Stromal cell of bone marrow (primary cell): ENCODE measurements at places on chromosomes 13 and 19.

DNA sequence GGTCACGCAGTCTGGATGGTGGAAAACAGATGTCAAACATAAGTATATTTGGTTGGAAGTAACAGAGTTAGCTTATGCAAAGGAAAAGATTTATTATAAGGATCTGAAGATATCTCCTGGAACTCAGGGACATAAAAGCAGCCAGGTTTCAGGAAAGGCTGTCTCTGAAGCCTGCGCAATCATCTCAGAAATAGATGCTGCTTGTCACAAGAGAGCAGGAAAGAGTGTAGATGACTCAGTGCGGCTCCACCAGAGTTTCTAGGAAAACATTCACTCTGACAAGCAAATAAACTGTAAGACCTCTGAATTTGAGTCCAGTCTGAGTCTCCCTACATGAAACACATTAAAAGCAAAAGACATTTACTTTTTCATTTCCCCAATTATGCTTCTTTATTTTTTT lies 220.4 kb upstream of the HTR2A start:
- DNase-seq: peak; percentile 70

- DNase-seq: no peak
Measured at GRCh38 chr19:17915940-17916593, 16.7 kb upstream of the CCDC124 start.

- no peak for DNase-seq
Measured at GRCh38 chr13:111970494-111971141, 96.3 kb upstream of the SOX1 start.

GRCh38 chr13:83883061-83883523 lies 818 bp upstream of the SLITRK1 start:
- no peak for DNase-seq

GRCh38 chr13:36880961-36881360 lies 39.1 kb downstream of the SMAD9 start:
- no peak for DNase-seq

GRCh38 chr13:33213024-33213768 lies 72.4 kb downstream of the STARD13 start:
- DNase-seq: no peak

GRCh38 chr13:23506071-23506806 lies 64.0 kb upstream of the TNFRSF19 start:
- DNase-seq: no peak

DNA sequence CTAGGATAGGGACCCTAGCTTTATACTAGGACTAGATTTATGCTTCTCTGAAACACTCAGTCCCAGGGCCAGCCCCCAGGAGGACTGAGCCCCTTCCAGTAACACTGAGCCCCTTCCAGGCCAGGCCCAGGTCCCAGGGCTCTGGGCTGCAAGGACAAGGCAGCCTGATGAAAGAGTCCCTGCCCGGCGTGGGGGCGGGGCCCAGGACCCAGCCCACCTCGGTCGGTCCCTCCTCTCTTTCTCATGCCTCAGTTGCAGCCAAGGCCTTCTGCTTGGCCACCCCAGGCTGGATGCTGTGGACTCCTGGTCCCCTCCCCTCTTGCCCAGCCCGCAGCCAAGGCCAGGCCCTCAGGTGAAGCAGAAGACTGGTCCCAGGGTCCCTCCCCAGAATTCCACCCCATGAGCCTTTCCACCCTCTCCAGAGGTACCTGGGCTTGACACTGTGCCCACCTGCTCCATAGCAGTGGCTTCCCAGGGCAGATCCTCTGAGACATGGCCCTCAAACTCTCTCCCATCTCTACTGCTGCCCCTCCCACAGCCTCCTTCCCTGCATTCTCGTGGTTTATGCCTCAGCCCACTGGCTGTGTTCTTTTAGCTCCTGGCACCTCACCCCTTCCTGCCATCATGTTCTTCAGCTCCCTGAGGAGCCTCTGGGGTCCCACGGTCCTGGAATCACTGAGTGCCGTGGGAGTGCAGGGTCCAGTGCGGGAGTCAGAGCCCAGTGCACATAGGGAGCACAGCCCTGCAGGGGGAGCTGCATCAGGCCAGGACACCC lies 53.6 kb upstream of the C1QTNF9B start:
- no peak for DNase-seq

DNA sequence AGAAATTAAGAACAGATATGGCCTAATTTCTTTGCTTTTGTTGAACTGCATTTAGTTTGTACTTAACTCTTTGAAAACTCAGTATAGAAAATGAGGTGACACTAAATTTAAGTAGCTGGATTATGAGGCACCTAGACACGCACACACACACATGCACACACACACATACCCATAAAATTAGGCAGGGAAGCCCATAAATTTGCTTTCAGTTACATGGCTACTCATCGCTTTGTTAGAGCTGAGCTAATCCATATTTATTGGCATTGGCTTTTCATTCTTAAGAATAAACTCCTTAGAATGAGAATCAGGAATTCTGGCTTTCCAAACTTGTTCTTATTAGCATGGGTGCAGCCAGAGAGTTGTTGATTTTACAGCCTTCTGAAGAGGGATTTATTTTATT lies 61.7 kb upstream of the MBNL2 start:
- DNase-seq: no peak

DNA sequence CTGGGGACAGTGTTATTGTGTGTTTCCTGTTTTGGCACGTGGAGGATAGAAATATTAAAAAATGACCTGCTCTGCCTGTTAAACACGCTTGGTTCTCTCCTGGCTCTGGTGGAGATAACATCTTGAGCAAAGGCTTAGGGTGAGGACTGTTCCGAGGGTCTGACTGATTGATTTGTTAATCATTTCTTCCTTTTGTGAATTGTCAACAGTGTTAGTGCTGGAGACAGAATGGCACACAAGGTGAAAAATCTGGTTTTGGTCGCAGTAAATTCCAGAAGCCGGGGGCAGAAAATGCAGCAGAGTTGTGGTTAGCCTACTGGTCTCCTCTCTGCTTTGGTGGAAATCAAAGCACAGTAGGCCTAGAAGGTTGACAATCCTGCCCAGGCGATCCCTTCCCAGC lies 163.6 kb downstream of the FGF9 start:
- DNase-seq: no peak

DNA sequence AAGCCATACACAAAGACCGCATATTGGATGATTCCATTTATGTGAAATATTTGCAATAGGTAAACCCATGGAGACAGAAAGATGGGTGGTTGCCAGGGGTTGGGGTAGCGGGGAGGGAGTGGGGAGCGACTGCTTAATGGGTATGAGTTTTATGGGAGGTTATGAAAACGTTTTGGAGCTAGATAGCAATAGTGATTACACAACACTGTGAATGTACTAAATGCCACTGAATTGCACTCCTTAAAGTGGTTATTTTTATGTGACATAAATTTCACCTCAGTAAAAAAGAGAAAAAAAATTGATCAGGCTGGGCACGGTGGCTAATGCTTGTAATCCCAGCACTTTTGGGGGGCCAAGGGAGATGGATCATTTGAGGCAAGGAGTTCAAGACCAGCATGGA lies 36.6 kb downstream of the GRIK5 start:
- DNase-seq: no peak

DNA sequence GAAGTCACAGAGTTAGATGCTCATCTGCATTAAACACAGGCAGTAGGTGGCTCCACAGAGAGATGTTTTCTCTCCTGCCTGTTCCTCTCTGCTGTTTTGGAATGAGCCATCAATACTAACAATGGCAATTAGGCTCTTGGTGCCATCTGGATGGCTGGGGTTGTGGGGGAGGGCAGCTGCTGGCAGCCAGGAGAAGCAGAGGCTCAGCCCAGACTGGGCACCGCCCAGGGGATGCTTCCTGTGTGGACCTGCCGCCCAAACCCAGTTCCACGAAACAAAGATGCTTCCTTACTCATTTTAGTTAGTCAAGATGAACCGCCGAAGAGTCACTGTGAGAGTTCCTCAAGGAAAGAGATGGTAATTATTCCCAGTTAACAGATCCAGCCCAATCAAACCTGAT lies 50.8 kb upstream of the PCDH8 start:
- DNase-seq: no peak

DNA sequence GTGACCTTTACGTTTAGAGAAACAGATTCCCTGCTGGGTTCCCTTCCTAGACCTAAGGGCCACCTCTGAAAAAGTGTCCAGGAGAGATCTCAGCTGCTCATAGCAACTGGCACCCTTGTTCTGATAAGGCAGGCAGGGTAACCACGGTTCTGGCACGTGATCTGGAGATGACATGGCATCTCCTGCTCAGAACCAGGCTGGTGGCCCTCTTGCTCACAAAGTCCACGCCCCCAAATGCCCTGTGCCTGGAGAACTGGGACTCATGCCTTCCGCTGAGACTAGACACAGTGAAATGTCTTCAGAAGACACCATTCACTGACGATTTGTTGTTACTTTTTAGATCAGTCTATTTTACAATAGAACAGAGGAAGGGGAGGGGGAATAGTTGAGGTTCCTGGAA lies 174.1 kb downstream of the ZNF536 start:
- DNase-seq: no peak

- DNase-seq: peak; percentile 72
Measured at GRCh38 chr19:19618219-19619051, at the start of gene PBX4. TSS of gene PBX4 (minus strand) at chr19:19618687. CDS start at chr19:19618629, 58 bp downstream.

- no peak for DNase-seq
Measured at GRCh38 chr13:76873445-76873844, 12.8 kb downstream of the KCTD12 start.

DNA sequence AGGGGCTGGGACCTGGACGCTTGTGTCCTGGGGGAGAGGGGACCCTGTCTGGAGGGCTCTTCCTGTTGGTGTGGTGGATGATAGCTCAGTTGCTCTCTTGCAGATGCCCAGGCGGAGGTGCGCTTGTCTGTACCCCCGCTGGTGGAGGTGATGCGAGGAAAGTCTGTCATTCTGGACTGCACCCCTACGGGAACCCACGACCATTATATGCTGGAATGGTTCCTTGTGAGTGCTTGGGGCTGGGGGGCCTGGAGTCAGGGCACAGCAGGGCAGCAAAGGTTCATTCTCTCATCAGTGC lies 2.2 kb downstream of the BCAM start:
- DNase-seq: no peak

- DNase-seq: no peak
Measured at GRCh38 chr13:51844862-51845573, at the start of gene TMEM272. TSS of gene TMEM272 (minus strand) at chr13:51845177. CDS start at chr13:51838530, 6,647 bp downstream.

DNA sequence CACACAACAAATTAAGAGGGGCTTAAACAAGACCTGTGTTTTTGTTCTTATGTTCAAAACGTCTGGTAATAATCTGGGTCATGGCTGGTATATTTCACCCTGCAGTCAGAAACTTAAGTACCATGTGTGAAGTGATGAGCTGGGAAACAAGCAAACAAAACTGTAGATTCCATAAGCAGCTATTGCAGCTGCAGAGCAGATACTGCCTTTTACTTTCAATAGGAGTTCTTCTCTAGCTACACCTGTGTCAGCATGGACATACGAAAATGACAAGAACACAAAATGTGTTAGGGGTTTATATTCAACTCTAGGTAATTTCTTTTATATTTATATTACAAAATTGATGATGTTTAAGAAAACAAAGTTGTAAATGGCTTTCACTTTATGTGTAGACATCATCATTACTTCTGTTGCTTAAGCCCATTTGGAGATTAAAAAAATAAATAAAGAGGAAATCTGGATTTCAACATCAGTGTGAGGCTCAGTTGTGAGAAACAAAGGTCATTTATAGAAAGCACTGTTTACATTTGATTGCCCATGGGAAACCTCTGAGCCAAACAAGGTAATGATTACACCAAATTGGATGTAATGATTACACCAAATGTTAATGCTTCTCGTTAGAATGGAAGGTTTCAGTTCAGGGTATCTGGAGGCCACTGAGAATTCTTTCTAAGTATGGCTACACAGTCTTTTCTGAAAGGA lies 451.0 kb upstream of the SLC10A2 start:
- DNase-seq: no peak

DNA sequence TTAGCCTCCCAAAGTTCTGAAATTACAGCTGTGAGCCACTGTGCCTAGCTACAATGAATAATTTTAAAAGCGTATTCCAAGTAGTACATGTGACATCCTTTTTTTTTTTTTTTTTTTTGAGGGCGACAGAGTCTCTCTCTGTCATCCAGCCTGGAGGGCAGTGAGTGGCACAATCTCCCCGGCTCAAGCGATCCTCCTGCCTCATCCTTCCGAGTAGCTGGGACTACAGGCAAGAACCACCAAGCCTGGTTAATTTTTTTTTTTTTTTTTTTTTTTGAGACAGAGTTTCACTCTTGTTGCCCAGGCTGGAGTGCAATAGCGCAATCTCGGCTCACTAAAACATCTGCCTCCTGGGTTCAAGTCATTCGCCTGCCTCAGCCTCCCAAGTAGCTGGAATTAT lies 3.8 kb upstream of the PRR12 start:
- no peak for DNase-seq
